ENCODE measurements at places on chromosomes 3 and 15. TPM values are rescaled to one million over a fixed set of nuclear protein-coding genes. Genes with fewer than 3 reads are reported as not detected.

The DOCK3 gene
- total RNA-seq: 0.03 TPM

The BFSP2 gene
- not detected for total RNA-seq

The SI gene
- total RNA-seq: not detected

The PLS1 gene
- total RNA-seq: 20.6 TPM

The TRH gene
- not detected for total RNA-seq

The PFN2 gene
- total RNA-seq: 132 TPM

The CPN2 gene
- total RNA-seq: not detected

The TRIM71 gene
- not detected for total RNA-seq

The TRIP4 gene
- total RNA-seq: 22.6 TPM

The PRR20G gene
- not detected for total RNA-seq

The NLGN1 gene
- not detected for total RNA-seq

The SLC28A1 gene
- total RNA-seq: not detected

The GPR149 gene
- not detected for total RNA-seq

The CNTN4 gene
- not detected for total RNA-seq

The TGM5 gene
- total RNA-seq: not detected

The TGFBR2 gene
- 125 TPM for total RNA-seq

The CPEB1 gene
- total RNA-seq: not detected

The CHRNA3 gene
- not detected for total RNA-seq

The CCR1 gene
- total RNA-seq: not detected

The CLRN1 gene
- total RNA-seq: not detected

The COL7A1 gene
- total RNA-seq: 306 TPM

The TJP1 gene
- 94.0 TPM for total RNA-seq

Data from foreskin keratinocyte (primary cell).